Calu3 (cell line): ENCODE measurements at places on chromosomes 1 and 21. TPM values are rescaled to one million over a fixed set of nuclear protein-coding genes. Genes with fewer than 3 reads are reported as not detected.

GRCh38 chr1:112431038-112431437 lies 35.0 kb downstream of the CTTNBP2NL start:
- no peak for DNase-seq

DNA sequence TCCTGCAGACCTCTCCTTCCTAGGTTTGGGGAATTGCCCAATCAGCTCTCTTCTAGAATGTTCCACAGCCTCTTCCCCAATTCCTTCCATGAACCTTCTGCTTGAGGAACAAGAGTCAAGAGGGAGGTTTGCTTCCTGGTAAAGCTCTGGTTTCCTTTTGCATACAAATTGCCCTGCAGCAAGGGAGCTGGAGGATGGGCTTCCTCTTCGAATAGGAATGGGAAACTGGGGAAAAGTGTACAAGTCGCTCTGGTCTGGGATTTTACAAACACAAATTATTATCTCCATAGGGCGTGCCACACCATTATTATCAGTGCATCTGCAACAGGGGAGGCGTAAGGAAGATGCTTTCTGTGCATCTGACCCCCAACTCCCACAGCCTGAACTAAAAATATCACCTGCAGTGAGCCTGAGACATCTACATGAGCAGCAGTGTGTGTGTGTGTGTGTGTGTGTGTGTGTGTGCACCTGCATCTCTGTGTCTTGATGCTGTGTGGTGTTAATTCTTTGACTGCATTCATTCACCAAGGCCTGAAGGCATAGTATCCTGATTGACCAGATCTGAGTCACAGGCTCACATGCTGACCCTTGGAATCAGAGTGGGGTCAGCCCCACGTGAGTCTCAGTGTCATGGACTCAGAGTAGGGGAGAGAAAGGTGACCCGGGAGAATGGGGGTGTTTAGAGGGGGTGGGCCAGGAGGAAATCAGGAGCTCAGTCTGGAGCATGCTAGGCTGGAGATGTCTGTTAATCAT lies 272.9 kb downstream of the KAZN start:
- no peak for DNase-seq

DNA sequence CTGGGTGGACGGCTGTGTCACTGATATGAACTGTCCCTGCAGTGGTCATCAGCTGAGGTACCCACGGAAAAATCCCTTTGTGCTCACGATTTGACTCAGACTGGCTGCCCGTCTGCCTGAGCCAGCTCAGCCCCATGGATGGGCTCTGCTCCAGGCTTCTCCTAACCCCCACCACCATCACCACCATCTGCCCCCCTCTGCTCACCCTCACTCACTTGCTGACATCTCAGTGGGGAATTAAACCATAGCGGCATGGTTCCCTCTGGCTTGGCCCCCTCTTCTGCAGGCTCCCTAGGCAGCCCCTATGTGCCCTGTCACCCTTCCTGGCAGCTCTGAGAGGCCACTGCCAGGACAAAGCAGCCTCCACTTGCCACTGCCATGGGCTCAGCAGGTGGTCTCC lies 17.3 kb downstream of the SLC6A9 start:
- DNase-seq, result no peak

- no peak for DNase-seq
These were observed 7.7 kb downstream of the EPHX1 start for GRCh38 chr1:225817611-225818061.

Gene TRPM2
- not detected in 2 replicates for total RNA-seq

Gene RGS4
- total RNA-seq, result 0.21 TPM in 1 of 2 replicates, not detected in the other

Gene BACH1
- 78.8 and 80.2 TPM in 2 replicates for total RNA-seq

Gene TTC34
- 1.2 and 1.3 TPM in 2 replicates for total RNA-seq
